ENCODE measurements at places on chromosomes 13 and 19. TPM values are rescaled to one million over a fixed set of nuclear protein-coding genes. Genes with fewer than 3 reads are reported as not detected.

Gene ERICH4
- not detected for total RNA-seq

Gene CHAMP1
- 30.6 TPM for total RNA-seq

Gene CCNE1
- total RNA-seq = 24.8 TPM

Gene KLF1
- 0.20 TPM for total RNA-seq

Gene NLRP12
- not detected for total RNA-seq

Gene IGFL3
- total RNA-seq = not detected

Gene SGCG
- total RNA-seq = not detected

Gene OR10H2
- not detected for total RNA-seq

Gene NUDT19
- 15.1 TPM for total RNA-seq

Gene LRRC8E
- total RNA-seq = not detected

Gene ZNF98
- not detected for total RNA-seq

Gene KHSRP
- total RNA-seq = 246 TPM

Gene BCL3
- total RNA-seq = 66.6 TPM

Gene KIR2DL1
- total RNA-seq = not detected

Gene ZNF850
- total RNA-seq = 5.0 TPM

Gene YJEFN3
- 8.7 TPM for total RNA-seq

Gene CKM
- not detected for total RNA-seq

Gene CERS1
- not detected for total RNA-seq

Gene KIR3DL2
- 1.1 TPM for total RNA-seq

Gene B9D2
- total RNA-seq = 11.2 TPM

Gene LRP3
- total RNA-seq = not detected

Gene FUT2
- total RNA-seq = not detected

Gene CCDC169
- total RNA-seq = 0.13 TPM

Gene HCST
- 204 TPM for total RNA-seq

Gene ZIC5
- not detected for total RNA-seq

Gene BST2
- total RNA-seq = 288 TPM

Gene ONECUT3
- total RNA-seq = not detected

Gene CAPN12
- total RNA-seq = 22.9 TPM

Gene ZNF610
- 1.2 TPM for total RNA-seq

Gene SBK2
- not detected for total RNA-seq

Gene C19orf33
- 0.55 TPM for total RNA-seq

Gene PTGER1
- 0.93 TPM for total RNA-seq

Gene SYCN
- total RNA-seq = not detected

Gene KLK7
- total RNA-seq = not detected

Gene CGB8
- not detected for total RNA-seq

Gene TNNI3
- total RNA-seq = not detected

Measured in activated CD4-positive, alpha-beta memory T cell treated with anti-CD3 and anti-CD28 coated beads, Interleukin-2, amount 10 ng/mL, durations not matched to agents 7 days and 5 days (primary cell).